ENCODE measurements at places on chromosomes 7 and 10. TPM values are rescaled to one million over a fixed set of nuclear protein-coding genes. Genes with fewer than 3 reads are reported as not detected.

Gene PKD2L1
- not detected for total RNA-seq

Gene FIS1
- 303 TPM for total RNA-seq

- DNase-seq = peak; percentile 90
Measured at GRCh38 chr7:6443372-6443941, 4.3 kb downstream of the DAGLB start.

GRCh38 chr10:103166523-103166922, 26.5 kb downstream of the NT5C2 start:
- DNase-seq = no peak

DNA sequence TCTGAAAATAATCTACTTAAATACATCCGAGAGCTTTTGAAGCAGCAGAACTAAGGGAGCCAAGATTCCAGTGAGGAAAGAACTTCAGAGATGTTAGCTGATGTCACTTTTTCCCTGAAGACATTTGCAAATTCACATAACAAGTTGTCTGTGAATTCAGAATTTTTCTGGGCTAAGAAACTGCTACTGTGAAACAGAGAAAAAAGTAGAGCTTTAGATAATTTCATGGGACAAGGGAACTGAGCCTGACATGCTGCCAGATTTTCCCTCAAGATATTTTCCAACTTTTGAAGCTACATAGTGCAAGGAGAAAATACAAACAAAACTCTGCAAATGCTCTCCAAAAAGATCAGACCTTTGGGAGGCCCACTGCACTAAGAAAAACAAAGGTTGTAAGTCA, 484.2 kb downstream of the ANKRD7 start:
- DNase-seq = no peak
